ENCODE measurements at places on chromosomes 2 and 18.

- no peak for DNase-seq
These were observed 212.7 kb downstream of the AGAP1 start for GRCh38 chr2:235706506-235706905.

- no peak for DNase-seq
These were observed 3.7 kb upstream of the AQP12A start for GRCh38 chr2:240687741-240688552.

DNA sequence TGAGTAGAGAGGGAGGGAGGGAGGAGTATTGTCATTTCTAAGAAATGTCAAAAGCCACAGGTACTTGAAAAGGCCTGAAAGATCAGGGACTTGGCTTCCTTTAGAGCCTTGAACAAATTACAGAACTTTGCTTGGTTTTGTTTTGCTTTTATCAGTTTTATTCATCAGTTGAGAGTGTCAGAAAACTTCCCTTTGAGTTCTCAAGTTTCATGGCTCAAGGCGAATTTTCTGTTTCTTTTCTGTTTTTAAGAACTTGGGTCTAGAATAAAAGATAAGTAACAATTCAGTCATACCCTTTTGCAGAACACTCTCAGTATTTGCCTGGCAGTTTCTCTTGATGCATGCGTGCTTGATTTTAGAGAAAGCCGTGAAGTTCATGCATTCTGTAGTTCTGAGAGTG, 531.9 kb downstream of the PARD3B start:
- no peak for DNase-seq

- DNase-seq, result no peak
These were observed 90.2 kb downstream of the ARMC9 start for GRCh38 chr2:231288590-231288989.

DNA sequence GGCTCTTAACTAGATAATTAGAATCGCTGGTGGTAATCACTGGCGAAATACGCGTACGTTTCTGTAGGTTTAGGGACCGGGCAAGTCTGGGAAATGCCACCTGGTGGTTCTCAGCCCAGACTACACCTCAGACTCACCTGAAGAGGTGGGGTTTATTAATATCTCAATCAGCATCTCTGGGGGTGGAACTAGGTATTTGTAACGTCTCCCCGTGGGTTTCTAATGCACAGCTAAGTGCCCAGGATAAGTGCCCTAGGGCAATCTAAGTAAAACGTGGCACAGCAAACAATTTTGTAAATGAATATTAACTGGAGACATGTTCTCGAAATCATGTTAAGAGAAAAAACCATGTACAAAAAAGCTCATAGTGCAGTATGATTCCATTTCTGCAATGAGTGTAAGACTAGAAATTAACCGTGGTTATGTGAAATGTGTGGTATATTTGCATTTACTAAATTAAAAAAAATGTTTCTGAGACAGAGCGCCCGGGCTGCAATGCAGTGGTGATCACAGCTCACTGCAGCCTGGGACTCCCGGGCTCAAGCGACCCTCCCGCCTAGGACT, 760 bp upstream of the CNOT11 start:
- no peak for DNase-seq

DNA sequence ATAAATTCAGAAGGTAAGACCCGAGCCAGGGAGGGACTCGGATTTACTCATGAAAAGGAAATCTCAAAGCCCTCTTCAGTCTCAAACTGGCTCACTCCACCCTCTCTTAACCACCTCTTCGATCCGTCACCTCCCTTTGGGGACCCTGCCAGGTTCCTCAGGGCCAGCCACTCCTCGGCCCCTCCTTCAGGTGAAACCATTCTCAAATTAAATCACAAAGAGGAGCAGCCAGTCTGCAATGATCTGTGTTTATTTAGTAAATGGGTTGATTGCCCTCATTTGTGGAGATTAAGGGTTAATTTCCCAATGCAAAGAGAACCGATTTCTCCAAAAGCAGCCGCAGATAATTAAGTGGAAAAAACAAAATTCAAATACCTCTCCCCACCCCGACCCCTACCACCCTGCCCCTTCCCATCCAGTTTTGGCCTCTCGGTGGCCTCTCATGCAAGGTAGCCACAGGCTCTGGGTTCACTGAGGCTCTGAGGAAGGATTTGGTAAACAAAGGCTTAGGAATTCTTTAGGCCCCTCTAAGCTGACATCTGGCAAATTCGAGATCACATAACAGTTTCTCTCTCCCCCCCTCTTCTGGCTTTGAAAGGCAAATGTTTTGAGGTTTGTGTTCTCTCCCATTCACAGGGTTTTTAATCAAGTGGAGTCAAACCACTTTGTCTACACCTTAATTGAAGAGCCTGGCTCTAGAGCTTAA, 10.3 kb upstream of the FZD7 start:
- DNase-seq, result no peak

GRCh38 chr2:8298783-8299182, 383.1 kb upstream of the ID2 start:
- no peak for DNase-seq

DNA sequence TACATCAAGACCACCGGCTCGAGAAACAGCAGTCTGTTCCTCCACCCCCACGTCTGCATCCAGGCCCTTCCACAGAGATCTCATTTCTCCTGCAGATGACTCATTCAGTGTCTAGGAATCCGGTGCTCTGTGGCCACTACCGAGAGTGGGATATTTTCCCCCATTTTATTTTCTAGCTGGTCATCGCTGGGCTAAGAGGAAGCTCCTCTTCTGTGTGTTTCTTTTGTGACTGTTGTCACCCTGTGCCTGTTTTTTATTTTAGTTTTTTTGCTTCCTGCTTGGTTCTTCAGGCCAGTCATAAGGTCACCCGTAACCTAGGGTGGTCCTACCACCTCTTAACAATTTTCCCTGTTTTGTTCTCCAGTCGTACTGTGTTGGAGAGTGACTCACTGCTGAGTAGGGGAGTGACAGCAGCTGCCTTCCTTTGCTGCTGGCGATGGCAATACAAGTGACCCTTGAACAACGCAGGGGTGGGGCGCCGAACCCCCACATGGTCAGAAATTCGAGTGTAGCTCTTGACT, 6.7 kb downstream of the RAMP1 start:
- DNase-seq, result no peak

GRCh38 chr2:16727256-16727655, 61.6 kb upstream of the CYRIA start:
- DNase-seq, result no peak

- DNase-seq, result no peak
These were observed 40.8 kb downstream of the MTERF4 start for GRCh38 chr2:241061275-241061674.

GRCh38 chr2:62265106-62265505, 69.2 kb downstream of the B3GNT2 start:
- DNase-seq, result no peak

- DNase-seq, result no peak
These were observed 7.3 kb downstream of the IL1A start for GRCh38 chr2:112777036-112777435.

DNA sequence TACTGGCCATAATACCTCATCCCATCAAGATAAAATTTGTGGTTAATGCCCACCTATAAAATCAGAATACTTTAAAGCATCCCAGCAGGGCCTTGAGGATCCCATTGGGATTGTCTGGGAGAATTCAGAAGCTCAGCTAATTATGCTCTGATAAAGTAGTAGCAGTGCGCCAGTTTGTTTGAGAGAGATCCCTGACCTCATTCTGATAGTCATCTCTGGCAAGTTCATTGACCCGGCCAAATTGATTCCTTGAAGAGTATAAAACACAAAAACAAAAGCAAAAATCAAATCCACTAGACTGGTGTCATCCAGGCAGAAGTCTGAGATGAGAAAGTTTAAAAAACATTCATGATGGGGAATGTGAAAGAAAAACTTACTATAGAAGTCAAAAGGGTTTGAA, 14.1 kb downstream of the ABCG5 start:
- DNase-seq, result no peak

- no peak for DNase-seq
These were observed 1363.2 kb upstream of the ACVR2A start for GRCh38 chr2:146481629-146482028.
